ENCODE measurements at places on chromosomes 6 and 20.

DNA sequence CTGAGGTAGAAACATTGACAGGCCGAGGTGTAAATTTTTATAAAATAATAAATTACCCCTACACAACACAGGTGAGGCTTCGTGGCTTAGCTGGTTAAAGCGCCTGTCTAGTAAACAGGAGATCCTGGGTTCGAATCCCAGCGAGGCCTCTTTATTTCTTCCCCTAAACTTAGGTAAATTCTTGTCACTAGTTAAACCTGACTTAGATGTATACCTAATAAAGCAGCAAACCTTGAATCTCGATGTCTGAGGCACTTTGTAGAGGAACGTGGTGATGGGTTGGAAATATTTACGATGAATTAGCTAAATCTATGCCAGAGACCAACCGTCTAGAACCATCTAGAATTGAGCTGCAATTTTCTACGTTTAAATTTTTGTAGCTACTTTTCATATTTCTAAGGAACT is 185.6 kb downstream of the OR2B2 start:
- DNase-seq = no peak

GRCh38 chr20:24117383-24117782 is 128.8 kb upstream of the GGTLC1 start:
- DNase-seq = no peak

DNA sequence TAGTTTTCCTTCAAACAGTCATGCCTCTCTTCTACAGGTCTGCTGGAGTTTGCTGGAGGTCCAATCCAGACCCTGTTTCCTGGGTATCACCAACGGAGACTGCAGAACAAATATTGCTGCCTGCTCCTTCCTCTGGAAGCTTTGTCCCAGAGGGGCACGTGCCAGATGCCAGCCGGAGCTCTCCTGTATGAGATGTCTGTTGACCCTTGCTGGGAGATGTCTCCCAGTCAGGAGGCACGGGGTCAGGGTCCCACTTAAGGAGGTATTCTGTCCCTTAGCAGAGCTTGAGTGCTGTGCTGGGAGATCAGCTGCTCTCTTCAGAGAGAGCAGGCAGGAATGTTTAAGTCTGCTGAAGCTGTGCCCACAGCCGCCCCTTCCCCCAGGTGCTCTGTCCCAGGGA is 666.9 kb downstream of the FRK start:
- no peak for DNase-seq

- DNase-seq = no peak
Measured at GRCh38 chr6:133428295-133428694, 187.1 kb downstream of the EYA4 start.

DNA sequence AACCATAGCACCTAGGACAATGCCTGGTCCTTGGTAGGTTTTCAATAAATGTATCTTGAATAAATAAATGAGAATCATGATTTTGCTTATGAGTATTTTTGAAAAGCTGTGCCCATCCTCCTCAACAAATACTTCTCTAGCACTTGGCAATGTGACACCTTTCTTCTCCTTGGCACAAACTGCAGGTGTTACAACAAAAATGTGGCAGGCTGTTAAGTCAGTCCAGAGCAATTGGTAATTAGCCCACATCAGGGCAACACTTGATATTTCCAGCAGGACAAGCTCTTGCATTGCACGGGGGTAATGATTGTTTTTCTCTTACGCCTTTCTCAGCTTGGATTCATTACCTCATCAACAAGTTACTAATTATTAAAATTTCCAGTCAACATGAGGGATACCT is 31.6 kb upstream of the SNX9 start:
- no peak for DNase-seq

DNA sequence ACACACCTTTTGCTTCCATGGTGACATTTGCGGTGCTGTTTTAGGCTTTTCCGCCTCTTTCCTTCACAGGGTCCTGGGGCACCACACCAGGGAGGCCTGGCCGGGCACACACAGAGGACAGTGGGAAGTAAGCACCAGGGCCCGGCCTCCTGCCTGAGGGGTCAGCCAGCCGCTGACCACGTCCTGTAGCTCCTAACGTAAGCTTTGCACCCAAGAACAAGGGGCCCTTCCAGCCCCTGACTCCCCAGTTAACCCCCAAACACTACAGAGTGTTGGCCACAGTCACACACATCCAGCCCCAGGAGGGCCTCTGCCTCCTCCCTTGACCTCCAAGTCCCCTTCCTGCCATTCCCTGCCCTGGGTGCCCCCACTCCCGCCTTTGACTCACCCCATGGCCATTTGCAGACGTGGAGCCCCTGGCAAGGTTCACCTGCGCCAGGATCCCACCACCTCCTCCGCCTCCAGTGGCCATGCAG is 54.7 kb downstream of the YTHDF1 start:
- no peak for DNase-seq

DNA sequence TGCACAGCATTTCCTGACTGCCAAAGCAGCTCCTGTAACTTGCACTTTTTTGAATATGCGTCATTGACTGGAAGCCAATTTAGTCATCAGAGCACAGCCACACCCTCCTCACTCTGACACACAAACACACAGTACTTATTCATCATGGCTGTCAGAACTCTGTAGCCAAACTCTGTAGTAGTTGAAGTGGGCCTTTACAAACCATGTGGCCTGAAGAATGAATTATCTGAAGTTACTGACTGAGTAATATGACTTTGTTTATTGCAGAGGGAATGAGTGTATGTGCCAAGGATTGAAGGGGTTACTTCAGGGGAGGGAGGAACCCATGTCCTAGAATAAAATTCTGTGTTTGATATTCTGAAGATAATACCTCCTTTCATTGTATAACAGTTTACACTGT is 102.7 kb downstream of the FIG4 start:
- no peak for DNase-seq

- DNase-seq = no peak
Measured at GRCh38 chr6:155115893-155116570, 120.9 kb downstream of the TIAM2 start.

GRCh38 chr6:89081129-89081422 is 525 bp downstream of the PNRC1 start:
- DNase-seq = no peak

GRCh38 chr20:34703424-34704176 is 544 bp upstream of the TP53INP2 start:
- no peak for DNase-seq

GRCh38 chr6:22647719-22648118 is 78.4 kb downstream of the HDGFL1 start:
- no peak for DNase-seq

Measured in SK-N-MC (cell line).